HFF-Myc (cell line): ENCODE measurements at places on chromosomes 3 and 15.

DNA sequence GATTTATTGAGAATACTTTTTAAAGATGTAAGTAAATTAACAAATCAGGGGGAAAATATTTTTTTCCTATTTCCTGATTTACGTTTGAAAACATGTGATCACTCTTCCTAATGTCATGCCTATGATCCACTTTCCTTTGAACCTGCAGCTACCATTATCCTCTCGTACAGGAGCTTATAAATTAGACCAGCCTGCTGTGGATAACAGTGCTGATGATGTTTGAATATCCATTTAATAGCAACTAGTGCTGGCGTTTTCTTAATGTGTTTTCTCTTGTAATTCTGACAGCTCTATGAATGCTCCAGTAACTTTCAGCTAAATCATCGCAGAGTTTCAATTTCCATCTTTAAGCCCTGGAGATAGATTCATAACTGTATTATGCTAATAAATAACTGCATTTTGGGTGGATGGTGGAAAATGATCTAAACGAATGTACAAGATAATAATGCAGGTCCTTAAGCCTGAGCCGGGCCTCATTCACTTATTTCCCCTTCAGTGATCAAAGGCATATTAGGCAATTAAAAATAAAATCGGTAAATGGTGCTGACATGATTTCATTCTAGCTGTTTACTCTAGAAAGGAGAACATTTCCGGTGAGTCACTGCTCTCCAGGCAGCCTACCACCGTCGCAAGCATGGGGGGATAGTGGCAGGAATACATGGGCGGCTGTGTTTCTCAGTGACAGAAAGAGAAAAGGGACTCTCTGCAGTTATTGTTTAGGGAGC, 58.5 kb upstream of the SLC24A5 start:
- DNase-seq: no peak

DNA sequence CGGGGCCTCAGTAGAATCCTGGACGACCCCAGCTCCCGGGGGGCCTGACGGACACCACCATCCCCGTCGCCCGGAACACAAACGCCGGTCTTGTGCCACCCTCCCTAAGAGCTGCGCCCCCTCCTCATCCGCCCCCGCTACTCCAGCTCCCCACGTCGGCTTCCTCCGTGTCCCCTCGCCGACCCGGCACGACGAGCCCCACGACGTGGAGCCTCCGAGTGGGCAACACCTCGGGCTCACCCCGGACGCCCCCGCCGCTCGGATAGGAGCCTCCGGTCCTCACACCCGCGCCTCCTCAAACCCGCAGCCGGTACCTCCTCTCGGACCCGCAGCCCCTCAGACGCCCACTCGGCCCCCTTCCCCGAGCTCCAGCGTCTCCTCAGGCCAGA, 525 bp downstream of the NPTN start:
- DNase-seq: no peak

DNA sequence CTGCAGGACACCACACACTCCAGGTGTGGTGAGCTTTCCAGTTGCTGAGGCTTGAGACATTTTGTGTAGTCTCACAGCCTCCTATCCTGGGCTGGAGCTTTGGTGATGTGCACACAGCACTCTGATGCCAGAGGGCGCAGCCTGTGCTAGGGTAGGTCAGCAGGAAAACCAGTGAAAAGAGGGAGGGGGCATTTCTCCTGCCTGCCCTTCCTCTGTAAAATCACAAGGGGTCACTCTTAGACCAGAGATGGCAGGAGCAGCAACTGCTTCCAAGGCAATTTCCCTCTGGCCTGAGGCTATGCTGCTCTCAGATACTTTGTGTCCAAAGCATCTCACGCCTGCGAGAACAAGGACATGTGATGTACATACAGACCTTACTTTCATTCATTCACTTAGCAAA, 16.5 kb upstream of the MUSTN1 start:
- DNase-seq: peak; percentile 35

DNA sequence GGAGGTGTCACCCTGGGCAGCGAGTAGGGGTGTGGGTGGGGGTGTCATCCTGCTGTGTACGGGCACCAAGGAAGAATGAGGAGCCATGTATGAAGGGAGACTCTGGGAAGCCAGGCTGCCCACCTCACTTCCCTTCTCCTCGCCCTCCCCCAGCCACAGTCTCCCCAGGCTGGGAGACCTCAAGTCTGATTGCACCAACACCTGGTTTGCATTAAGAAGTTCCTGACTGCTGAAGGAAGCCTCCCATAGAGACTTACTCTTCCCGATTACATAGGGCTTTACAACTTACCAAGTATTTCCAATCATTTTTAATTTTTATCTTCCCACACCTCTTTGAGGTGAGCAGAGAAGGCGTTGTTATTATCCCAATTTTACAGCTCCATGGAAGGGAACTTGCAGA, 29.5 kb upstream of the SMAD3 start:
- DNase-seq: peak; percentile 64

GRCh38 chr3:161333696-161334095, 37.6 kb downstream of the SPTSSB start:
- no peak for DNase-seq

DNA sequence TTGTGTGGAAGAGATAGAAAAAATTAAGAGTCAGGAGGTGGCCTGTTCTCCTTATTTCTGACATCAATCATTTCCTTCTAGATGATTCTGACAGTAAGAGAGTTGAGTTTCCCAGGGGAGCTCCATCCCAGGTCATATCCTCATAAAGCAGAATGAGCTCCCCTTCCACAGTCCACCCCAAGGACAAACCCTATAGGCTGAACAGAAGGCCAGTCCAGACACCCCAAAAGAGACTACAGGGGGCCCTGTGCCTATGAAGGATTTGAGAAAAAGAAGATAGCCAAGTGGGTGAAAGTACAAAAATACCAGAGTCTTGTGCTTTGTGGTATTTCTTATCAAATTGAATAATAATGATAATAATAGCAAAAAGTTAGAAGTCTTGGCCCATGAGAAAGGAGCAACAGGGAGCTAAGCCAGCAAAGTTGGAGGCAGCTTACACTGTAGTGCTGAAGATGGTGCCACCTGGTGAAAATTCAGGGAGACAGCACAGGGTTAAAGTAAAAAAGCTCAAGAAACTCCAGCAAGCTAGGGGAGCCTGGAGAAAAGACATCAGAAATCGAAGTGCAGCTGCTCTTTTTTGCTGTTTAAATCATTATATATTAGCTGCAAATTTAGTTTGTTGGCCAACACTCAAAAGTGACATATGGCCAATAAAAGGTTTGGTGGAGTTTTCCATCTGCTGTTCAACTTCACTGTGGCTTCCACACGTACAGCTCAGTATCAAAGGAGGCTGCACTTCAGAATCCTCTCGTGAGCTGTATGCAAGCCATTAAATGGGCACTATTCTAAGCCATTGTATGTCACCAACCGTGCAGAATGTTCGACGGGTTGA, 35.8 kb upstream of the SLC24A5 start:
- DNase-seq: no peak

GRCh38 chr15:49883121-49883520, 235.9 kb downstream of the ATP8B4 start:
- DNase-seq: no peak

DNA sequence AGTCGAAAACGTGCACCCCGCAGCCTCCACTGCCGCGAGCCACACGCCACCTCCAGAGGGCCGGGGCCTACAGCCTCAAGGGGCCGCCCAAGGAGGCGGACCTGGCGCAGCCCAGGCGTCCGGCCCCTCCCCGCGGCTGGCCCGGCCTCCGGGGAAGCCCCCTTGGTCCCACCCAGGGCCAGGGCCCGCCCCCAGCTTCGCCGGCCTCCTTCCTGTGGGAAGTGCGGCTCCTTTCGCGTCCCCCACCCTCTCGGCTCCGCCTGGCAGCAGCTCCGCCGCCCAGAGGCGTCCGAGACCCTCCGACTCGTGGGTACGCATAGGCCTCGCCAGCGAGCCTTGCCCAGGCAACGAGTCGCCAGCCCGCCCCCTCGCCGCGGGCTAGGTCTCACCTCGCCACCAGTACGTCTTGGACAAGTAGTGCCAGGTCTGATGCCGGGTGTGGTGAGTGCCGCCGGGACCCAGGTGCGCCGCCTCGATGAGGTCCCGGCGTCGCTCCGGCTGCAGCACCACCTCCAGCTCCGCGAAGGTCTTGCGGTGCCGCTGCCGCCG, 642 bp downstream of the ZBTB11 start:
- peak; percentile 79 for DNase-seq

- no peak for DNase-seq
These were observed 280.9 kb downstream of the RAP2B start for GRCh38 chr3:153442799-153443487.

DNA sequence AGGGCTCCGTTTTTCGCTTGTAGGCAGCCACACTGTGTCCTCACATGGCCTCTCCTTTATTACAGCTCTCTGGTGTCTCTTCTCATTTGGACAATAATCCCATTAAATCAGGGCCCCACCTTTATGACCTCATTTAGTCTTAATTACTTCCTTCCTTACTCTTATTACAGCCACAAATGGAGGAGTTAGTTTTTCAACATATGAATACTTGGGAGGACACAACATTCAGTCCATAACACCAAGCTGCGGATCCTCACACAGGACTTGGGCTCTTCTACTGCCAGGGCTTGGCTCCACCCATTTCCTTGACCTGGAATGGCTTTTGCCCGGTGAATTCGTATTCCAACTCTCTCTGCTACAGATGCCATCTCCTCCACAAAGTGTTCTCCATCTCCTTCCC, 74.3 kb upstream of the SLC7A14 start:
- no peak for DNase-seq

- DNase-seq: no peak
These were observed 133.5 kb downstream of the NR2E3 start for GRCh38 chr15:71943806-71944205.

DNA sequence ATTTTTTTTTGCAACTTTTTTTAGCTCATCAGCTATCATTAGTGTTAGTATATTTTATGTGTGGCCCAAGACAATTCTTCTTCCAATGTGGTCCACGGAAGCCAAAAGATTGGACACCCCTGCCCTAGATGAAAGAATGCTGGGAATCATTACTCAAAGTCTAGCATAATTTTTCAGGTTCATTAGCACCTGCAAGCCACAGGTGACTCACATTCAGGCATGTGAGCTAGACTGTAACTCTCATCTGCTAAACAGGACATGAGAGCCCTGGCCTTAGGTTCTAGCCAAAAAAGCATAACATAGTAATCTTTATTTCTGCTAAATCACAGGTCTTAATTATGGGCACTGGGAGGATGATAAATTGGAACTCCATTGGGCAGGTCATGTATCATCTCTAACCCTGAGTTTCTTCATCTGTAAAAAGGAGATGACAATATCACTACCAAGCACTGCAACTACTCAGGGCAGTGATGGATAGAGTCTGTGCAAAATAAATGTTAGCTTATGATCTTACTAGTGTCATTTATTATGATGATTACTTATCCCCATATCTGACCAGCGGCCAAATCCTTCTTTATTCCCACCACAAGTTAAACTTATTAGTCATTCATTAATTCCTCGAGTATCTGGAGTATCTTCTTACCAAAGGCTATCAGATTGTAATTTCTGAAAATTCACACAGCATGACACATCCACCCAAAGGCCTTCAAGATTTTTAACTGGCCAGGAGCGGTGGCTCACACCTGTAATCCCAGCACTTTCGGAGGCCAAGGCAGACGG, 125.0 kb downstream of the PLD1 start:
- DNase-seq: no peak

- DNase-seq: no peak
These were observed 36.0 kb upstream of the PPARG start for GRCh38 chr3:12252889-12253288.

- DNase-seq: no peak
These were observed 164.3 kb downstream of the MCTP2 start for GRCh38 chr15:94395640-94396039.

DNA sequence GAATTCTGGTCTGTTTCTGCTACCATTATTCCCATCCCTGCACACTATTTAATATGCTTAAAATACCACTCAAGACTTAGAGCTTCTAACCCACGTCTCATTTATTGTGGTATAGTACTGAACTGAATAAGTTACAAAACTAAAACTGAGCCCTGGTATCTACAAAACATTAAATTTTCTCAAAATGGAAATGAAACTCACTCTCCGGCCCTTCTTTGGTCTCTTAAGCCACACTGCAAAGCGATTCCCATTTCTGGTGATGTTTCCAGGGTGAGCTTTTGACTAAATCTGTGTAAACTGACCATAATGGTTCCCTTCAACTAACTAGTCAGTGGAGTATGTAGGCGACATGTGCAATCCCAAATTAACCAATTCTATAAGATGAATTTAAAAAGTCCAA, 18.6 kb downstream of the KPNA4 start:
- DNase-seq: no peak
